ENCODE measurements at places on chromosomes 13 and 19.

GRCh38 chr19:54804101-54804500 lies 691 bp downstream of the KIR2DL4 start:
- no peak for DNase-seq

DNA sequence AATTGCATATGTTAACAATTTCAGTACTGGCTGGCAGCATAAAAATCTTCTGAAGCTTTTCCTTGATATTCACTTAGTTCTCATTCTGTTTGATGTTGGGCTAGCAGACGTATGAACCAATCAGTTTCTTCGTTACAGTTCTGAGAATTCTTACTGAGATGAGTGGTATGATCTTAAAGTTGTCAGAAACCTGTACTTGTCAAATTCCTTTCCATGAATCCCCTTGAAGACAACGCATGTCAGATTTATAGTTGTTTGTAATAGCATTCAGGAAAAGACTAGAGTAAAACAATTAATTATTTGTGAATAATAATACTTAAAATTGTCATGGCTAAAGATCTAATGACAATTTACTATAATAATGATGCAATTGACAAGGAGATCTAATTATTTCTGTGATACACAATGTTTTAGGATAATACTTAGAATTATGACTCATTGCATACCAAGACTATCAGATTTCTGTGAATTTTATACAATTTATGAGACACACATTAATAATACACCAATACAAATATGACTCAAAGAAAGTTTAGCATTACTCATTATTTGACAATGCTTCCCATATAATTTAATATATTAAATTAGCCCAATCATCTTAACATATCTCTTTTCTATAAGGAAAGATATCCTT lies 447.2 kb downstream of the RFC3 start:
- DNase-seq, result no peak

- DNase-seq, result no peak
These were observed 262.1 kb downstream of the FGF9 start for GRCh38 chr13:21932996-21933395.

DNA sequence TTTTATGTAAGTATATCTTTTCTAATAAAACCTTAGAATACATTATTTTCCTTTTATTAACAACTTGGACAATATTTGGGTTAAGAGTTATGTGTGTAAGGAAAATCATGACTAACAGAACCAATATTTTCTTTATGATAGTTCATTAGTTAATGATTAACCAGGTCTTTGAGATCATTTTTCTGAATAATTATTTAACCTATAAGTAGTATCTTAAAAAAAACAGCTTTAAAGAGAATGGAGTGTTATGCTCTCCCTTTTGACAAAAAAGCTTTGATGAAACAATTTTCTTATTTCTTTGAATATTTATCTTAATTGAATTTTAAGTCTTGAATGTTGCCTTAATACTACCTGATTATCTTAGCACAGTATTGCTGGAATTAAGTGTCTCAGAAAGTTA lies 3.8 kb downstream of the SLAIN1 start:
- DNase-seq, result no peak

- DNase-seq, result no peak
These were observed 1.9 kb upstream of the MEF2B start for GRCh38 chr19:19171821-19172532.

GRCh38 chr19:18424890-18425514 lies 5.8 kb downstream of the SSBP4 start:
- no peak for DNase-seq

GRCh38 chr13:45817833-45818232 lies 33.7 kb downstream of the SIAH3 start:
- DNase-seq, result no peak

DNA sequence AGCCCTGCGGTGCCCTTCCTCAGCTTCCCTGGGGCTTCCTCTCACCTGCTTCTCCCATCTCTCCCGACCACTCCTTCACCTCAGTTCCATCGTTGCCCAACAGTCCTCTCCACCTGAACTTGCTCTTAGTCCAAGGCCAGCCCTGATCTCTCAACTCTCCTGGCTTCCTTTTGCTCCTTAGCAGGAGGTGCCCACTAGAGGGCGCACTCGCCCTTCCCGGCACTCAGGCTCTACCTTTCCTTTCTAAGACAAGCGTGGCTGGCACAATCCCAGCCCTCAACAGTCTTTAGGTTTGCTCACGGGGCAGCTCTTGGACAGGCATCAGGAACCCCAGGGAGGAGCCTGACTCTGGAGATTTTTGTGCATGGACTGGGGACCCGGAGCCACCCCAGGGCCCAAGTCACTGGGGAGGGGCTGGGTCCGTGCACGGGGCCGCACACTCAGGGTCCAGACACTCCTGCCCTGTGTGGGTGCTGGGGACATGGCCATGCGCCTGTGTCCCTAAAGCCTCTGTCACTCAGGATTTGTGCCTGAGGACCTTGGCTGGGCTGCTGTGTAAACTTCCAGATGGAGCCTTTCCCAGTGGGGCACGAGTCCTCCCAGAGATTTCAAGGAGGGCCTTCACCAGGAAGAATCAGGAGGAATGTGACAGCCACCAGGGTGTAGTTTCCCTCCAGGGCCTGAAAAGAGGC lies 12.1 kb upstream of the CEACAM8 start:
- peak; percentile 50 for DNase-seq

DNA sequence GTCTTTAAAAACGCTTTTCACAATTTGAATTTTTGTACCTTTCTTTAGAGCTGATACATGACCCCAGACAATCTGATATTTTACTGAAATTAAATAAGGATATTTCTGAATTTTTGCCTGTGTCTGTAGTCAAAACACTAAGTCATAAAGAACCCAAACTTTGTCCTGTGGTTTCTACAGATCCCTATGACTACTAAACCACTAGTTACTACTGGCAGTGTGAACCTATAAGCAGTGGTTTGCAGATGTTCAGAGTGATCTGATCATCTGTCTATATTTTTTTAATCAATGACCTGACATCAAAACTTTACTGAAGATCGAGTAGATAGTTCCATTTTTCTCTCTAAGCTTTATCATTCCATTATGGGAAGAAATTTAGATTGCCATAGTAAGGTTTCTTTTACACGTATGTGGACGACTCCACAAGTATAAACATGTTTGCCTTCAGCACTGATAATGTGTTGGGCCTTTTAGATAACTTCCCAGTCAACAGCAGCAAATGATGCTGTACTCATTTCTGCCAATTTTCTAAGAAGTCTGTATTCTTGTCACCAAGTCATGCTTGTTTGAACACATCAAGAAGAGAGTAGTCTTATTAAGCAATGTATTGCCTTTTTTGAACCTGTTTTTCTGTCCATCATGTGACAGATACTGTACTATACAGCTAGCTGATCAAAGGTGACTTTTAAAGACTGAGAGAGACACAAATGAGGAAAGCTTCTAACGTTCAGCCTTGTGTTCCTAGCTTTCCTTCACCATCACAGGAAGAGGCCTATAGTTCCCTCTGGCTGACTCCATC lies 21.8 kb downstream of the POLR1D start:
- no peak for DNase-seq

GRCh38 chr13:36848199-36848982 lies 29.4 kb downstream of the RFXAP start:
- DNase-seq, result peak; percentile 16

DNA sequence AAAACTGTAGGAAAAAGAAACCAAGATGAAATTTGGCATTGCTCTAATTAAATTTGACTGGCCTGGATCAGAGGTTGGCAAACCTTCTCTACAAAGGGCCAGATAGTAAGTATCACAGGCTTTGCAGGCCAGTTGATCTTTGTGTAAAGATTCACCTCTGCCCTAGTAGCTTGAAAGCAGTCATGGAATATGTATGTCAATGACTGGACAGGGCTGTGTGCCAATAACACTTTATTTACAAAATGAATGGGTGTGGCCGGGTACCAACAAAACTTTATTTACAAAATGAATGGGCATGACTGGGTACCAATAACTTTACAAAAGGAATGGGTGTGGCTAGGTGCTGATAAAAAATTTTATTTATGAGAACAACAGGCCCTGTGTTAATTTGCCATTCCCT lies 20.0 kb downstream of the SIN3B start:
- no peak for DNase-seq
